ENCODE measurements at places on chromosomes 3 and 15. TPM values are rescaled to one million over a fixed set of nuclear protein-coding genes. Genes with fewer than 3 reads are reported as not detected.

GRCh38 chr3:172410702-172411477, 37.4 kb downstream of the GHSR start:
- no peak for DNase-seq
- no peak overlapping the region for H3K27ac ChIP-seq
- H3K27me3 ChIP-seq: peaks cover 2% of the 10 kb centered on the region
- no peaks in the 10 kb centered on the region for H3K36me3 ChIP-seq
- H3K4me1 ChIP-seq: no peaks in the 10 kb centered on the region
- no peak overlapping the region for H3K4me3 ChIP-seq

PPP1R14D gene
- not detected for total RNA-seq

- H3K4me1 ChIP-seq: no peaks in the 10 kb centered on the region
- peaks cover 15% of the 10 kb centered on the region for H3K36me3 ChIP-seq
- H3K27ac ChIP-seq: no peak overlapping the region
- H3K27me3 ChIP-seq: no peaks in the 10 kb centered on the region
- DNase-seq: no peak
Observed at GRCh38 chr15:74799255-74799855, 13.3 kb upstream of the LMAN1L start.

UPK1B gene
- not detected for total RNA-seq

GRCh38 chr15:80747317-80748053, 31.7 kb upstream of the CEMIP start:
- H3K4me1 ChIP-seq: peaks cover 46% of the 10 kb centered on the region
- DNase-seq: no peak
- no peak overlapping the region for H3K4me3 ChIP-seq

- H3K4me1 ChIP-seq: peaks cover 20% of the 10 kb centered on the region
- no peak overlapping the region for H3K27ac ChIP-seq
- H3K4me3 ChIP-seq: no peak overlapping the region
- H3K27me3 ChIP-seq: peaks cover 5% of the 10 kb centered on the region
- no peak for DNase-seq
- H3K36me3 ChIP-seq: no peaks in the 10 kb centered on the region
Observed at GRCh38 chr3:46661776-46662766, 31.4 kb downstream of the ALS2CL start.

GRCh38 chr3:30617653-30618052, 11.3 kb downstream of the TGFBR2 start:
- no peak overlapping the region for H3K27ac ChIP-seq
- H3K36me3 ChIP-seq: no peaks in the 10 kb centered on the region
- H3K27me3 ChIP-seq: no peaks in the 10 kb centered on the region
- peaks cover 43% of the 10 kb centered on the region for H3K4me1 ChIP-seq
- no peak overlapping the region for H3K4me3 ChIP-seq

- no peak overlapping the region for H3K4me3 ChIP-seq
- no peak overlapping the region for H3K27ac ChIP-seq
- no peaks in the 10 kb centered on the region for H3K4me1 ChIP-seq
- DNase-seq: no peak
Observed at GRCh38 chr15:98139337-98139736, 178.8 kb downstream of the ARRDC4 start.

DNA sequence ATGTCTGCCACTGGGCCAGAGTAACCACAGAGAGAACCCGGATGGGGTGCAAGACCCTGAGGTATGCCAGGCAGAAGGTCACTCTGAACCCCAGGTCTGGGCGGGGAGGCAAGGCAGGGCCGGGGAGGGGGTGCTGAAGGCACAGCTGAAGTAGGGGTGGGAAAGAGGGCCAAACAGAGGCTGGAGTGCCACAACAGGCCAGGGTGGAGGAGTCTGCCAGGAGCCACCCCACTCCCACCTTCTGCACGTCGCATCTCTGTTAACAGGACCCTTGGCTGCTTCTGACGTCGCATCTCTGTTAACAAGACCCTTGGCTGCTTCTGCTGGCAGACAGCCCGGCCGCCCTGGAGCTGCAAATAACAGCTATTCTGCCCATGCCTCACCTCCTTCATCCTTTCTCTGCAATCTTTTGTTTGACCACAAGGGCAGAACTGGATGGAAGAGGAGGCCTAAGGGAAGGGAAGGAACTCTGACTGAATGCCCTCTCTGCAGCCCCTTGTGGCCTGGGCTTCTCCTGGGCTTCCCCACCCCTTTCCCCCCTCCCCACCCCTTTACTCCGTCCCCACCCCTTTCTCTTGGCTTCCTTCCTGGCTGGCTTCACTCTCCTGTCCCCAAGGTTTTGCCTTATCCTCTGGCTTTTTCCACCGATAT, 20.6 kb upstream of the FBLN2 start:
- H3K4me3 ChIP-seq: no peak overlapping the region
- peaks cover 33% of the 10 kb centered on the region for H3K4me1 ChIP-seq
- no peaks in the 10 kb centered on the region for H3K36me3 ChIP-seq
- peak; percentile 61 for DNase-seq
- no peaks in the 10 kb centered on the region for H3K27me3 ChIP-seq

DNA sequence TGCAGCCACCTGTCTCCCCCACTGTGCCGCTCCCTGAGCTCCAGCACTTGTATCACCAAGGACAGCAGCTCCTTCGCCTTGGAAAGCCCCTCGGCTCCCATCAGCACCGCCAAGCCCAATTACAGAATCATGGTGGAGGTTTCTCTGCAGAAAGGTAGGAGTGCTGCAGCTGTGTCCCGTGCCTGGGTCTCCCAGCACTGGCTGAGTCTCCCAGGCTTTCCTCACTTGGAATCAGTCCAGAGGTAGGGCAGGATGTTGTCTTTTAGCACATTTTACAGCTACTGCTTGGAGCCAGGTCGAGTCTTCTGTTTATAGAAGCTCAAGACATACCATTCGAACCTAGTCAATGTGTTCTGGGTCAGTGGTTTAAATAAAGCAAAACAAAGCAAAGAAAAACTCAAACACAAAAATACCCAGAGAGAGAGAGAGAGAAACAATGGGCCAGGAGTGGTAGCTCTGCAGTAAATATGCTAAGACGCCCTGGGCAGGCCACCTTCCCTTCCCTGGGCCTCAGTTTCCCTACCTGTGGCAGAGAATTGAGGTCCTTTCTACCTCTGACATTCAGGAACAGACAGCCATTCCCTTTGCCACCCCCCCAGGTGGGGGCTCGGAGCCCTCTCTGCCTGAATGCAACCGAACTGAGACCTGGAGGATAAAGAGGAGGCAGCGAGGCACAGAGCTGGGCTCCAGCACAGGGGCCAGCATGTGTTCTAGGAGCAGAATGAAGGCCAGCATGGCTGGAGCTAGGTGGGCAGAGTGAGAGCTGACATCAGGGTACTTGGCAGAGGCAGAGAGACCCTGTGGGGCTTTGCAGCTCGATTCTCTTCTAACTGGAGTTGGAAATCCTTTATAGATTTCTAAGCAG, 44.1 kb downstream of the STARD5 start:
- no peak for DNase-seq
- peaks cover 7% of the 10 kb centered on the region for H3K27me3 ChIP-seq
- H3K4me3 ChIP-seq: no peak overlapping the region
- peaks cover 6% of the 10 kb centered on the region for H3K36me3 ChIP-seq
- no peak overlapping the region for H3K27ac ChIP-seq

DNA sequence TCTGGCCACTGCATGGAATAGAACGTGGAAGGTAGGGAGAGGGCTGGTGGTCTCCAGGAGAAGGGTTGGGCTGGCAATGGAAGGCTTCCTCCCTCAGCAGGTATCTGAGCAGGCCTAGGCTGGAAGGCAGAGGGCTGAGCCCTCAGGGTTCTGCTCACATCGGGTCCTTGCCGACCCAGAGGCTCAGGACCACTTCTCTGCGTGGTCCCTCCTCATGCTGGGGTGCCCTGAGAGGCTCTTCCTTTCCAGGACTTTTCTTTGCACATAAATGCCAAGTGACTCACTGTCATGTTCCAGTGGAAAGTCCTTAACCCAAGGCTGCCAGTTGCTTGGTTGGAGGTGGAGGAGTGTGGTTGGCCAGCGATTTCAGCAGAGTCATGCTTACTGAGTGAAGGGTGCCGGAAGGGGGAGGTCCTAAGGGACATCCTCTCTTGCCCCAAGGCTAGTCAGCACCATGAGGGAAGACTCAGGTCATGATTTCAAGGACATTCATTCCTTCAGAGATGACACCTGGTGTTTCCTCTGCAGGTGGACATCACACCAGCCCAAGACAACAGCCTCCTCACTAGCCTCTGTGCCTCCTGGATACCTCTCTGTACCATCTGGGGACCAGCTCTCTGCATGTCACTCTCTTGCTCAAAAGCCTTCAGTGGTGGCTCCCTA, 8.2 kb downstream of the SLC6A6 start:
- peaks cover 2% of the 10 kb centered on the region for H3K36me3 ChIP-seq
- H3K27ac ChIP-seq: peak overlapping the region; percentile 78
- no peaks in the 10 kb centered on the region for H3K27me3 ChIP-seq
- no peak overlapping the region for H3K4me3 ChIP-seq
- H3K4me1 ChIP-seq: peaks cover 73% of the 10 kb centered on the region

HESX1 gene
- total RNA-seq: 1.7 TPM

AADACL2 gene
- not detected for total RNA-seq

DNA sequence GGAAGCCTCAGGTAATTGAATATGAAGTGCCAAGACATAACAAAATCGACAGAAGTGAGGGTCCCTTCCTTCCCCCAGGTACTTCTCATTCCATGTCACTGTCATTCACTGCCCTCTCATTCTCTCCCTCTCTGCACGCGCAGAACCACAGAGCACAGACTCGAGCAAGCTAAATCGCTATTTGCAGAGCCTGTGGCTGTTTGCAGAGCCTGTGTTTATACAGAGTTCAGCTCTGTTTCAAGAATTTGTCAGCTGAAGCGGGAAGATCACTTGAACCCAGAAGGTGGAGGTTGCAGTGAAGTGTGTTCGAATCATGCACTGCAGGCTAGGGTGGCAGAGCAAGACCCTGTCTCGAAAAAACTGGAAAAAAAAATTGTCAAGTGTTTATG, 2.5 kb downstream of the VILL start:
- no peak overlapping the region for H3K27ac ChIP-seq
- H3K27me3 ChIP-seq: no peaks in the 10 kb centered on the region
- no peak for DNase-seq
- H3K36me3 ChIP-seq: no peaks in the 10 kb centered on the region

DNA sequence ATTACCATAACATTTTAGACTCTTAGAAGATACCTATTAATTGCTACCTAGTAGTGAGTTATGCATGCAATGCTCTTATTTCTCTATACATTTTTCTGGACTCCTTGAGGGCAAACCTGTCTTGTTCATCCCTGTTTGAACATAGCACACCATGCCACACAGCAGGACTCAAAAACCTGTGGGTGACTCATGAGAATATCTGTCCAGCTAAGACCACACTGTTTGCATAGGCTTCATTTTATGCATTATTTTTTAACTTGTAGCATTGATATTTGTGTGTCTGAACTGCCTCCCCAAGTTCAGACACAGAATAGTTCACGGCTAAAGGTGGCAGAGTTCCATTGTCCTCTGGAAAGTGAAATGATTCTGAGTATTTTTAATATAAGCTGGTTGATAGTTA, 1.8 kb downstream of the LMCD1 start:
- H3K27me3 ChIP-seq: no peaks in the 10 kb centered on the region
- peak overlapping the region; percentile 82 for H3K4me3 ChIP-seq
- H3K36me3 ChIP-seq: peaks cover 18% of the 10 kb centered on the region

- no peaks in the 10 kb centered on the region for H3K27me3 ChIP-seq
- H3K36me3 ChIP-seq: peaks cover 20% of the 10 kb centered on the region
- H3K4me1 ChIP-seq: peaks cover 14% of the 10 kb centered on the region
- H3K27ac ChIP-seq: peak overlapping the region; percentile 87
- no peak for DNase-seq
Observed at GRCh38 chr3:132464066-132464465, 46.8 kb downstream of the DNAJC13 start.

ST6GAL1 gene
- 33.9 TPM for total RNA-seq

Data from chondrocyte (in vitro differentiated cells).